ENCODE measurements at places on chromosomes 16 and 17.

GRCh38 chr17:39099663-39100286, 51.7 kb downstream of the PLXDC1 start:
- H3K4me1 ChIP-seq: no peaks in the 10 kb centered on the region
- peaks cover 21% of the 10 kb centered on the region for H3K27me3 ChIP-seq
- no peak overlapping the region for H3K4me3 ChIP-seq
- no peak for DNase-seq

DNA sequence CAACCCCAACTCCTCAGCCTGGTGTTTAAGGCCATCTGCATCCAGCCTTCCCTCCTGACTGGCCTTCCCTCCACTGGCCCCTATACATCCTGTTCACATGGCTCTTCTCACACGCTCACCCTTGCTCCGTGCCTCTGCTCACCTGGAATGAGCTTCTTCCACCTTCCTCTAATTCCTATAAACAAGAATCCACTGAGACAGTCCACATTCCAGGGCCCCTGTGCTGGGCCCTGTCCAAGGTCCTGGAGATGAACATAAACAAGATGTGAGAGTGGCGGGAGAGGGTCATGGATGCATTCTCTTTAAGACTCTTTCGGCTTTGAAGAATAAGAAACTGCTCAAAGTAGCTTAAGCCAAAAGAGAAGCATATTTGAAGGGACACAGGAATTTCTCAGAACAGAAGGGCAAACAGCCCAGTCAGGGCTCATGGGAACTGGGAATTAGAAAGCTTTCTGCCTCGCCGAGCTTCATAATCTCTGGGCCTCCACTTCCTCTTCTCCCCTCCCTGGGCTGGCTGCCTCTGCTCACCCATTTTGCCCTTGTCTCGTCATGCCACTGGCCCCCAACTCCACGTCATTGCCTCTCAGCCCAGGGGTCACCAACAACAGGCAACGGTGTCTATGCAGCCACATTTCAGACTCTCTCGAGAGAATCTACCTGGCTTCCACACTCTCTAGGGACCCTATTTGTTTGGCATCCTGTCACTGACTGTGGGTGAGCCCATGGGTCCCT, 13.5 kb downstream of the SPPL2C start:
- H3K4me1 ChIP-seq: no peaks in the 10 kb centered on the region
- no peak overlapping the region for H3K27ac ChIP-seq
- H3K27me3 ChIP-seq: peaks cover 79% of the 10 kb centered on the region
- H3K36me3 ChIP-seq: no peaks in the 10 kb centered on the region
- no peak overlapping the region for H3K4me3 ChIP-seq

- no peak overlapping the region for H3K27ac ChIP-seq
- H3K4me1 ChIP-seq: no peaks in the 10 kb centered on the region
- no peak for DNase-seq
- H3K36me3 ChIP-seq: no peaks in the 10 kb centered on the region
Observed at GRCh38 chr17:77677630-77678029, 280.9 kb upstream of the TNRC6C start.

GRCh38 chr17:50262001-50262794, 12.1 kb upstream of the TMEM92 start:
- H3K4me1 ChIP-seq: peaks cover 10% of the 10 kb centered on the region
- H3K36me3 ChIP-seq: no peaks in the 10 kb centered on the region
- no peak overlapping the region for H3K4me3 ChIP-seq
- H3K27ac ChIP-seq: no peak overlapping the region

DNA sequence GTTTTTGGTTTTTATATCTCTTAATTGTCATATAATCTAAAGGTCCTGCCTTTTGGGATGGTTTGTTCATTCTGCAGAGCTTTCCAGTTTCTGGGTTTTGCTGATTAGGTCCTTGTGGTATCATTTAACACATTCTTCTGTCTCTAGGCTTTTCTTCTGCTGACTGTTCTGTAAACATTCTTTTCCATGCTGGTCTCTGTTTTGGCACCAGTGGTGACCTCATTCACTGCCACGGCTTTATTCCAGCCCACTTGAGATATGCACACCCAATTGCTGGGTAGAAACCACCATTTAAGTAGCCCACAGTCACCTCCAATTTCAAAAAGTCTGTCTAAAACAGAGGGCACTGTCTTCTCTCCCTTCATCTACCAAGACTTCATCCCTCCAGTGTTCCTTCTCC, 31.1 kb upstream of the COX10 start:
- no peak overlapping the region for H3K27ac ChIP-seq
- no peak overlapping the region for H3K4me3 ChIP-seq
- no peaks in the 10 kb centered on the region for H3K4me1 ChIP-seq
- H3K36me3 ChIP-seq: no peaks in the 10 kb centered on the region
- no peaks in the 10 kb centered on the region for H3K27me3 ChIP-seq

DNA sequence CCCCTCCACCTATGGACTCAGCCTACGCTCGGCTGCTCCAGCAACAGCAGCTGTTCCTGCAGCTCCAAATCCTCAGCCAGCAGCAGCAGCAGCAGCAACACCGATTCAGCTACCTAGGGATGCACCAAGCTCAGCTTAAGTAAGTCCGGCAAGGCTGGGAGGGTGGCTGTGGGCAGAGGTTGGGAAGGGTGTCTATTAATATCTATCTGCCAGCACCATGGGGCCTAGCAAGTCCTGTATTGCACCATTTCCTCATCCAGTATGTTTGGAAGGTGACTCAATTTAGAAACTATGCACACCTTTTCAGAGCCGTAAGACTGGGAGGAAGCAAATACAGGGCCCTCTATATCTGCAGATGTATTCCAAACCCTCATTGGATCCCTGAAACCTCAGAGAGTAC, 45.0 kb upstream of the ARHGAP44 start:
- H3K4me1 ChIP-seq: no peaks in the 10 kb centered on the region
- peaks cover 21% of the 10 kb centered on the region for H3K27me3 ChIP-seq
- no peak overlapping the region for H3K4me3 ChIP-seq
- no peaks in the 10 kb centered on the region for H3K36me3 ChIP-seq
- DNase-seq: no peak
- no peak overlapping the region for H3K27ac ChIP-seq

DNA sequence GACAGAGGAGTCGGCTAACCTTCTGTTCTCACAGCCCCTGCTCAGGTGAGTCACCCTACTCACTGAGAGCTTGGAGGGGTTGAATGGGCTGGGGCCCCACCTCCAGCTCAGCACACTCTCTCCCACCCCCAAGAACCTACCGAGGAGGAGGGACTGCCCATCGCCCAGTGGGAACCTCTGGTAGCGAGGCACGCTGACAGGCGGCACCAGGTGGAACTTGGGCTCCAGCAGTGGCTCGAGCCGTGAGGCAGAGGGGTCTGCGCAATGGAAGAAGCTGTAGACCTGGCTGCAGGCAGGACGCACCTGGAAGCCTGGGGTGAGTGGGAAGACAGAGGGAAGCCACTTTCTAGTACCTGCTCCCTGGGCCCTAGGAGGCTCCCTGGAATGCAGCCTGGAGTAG, 28.3 kb downstream of the PIMREG start:
- peaks cover 32% of the 10 kb centered on the region for H3K4me1 ChIP-seq
- no peaks in the 10 kb centered on the region for H3K27me3 ChIP-seq
- H3K36me3 ChIP-seq: no peaks in the 10 kb centered on the region
- H3K4me3 ChIP-seq: no peak overlapping the region

- H3K4me3 ChIP-seq: no peak overlapping the region
- no peaks in the 10 kb centered on the region for H3K4me1 ChIP-seq
- H3K36me3 ChIP-seq: no peaks in the 10 kb centered on the region
- H3K27me3 ChIP-seq: no peaks in the 10 kb centered on the region
- no peak overlapping the region for H3K27ac ChIP-seq
- DNase-seq: no peak
Observed at GRCh38 chr16:84692451-84693214, 7.2 kb upstream of the USP10 start.

DNA sequence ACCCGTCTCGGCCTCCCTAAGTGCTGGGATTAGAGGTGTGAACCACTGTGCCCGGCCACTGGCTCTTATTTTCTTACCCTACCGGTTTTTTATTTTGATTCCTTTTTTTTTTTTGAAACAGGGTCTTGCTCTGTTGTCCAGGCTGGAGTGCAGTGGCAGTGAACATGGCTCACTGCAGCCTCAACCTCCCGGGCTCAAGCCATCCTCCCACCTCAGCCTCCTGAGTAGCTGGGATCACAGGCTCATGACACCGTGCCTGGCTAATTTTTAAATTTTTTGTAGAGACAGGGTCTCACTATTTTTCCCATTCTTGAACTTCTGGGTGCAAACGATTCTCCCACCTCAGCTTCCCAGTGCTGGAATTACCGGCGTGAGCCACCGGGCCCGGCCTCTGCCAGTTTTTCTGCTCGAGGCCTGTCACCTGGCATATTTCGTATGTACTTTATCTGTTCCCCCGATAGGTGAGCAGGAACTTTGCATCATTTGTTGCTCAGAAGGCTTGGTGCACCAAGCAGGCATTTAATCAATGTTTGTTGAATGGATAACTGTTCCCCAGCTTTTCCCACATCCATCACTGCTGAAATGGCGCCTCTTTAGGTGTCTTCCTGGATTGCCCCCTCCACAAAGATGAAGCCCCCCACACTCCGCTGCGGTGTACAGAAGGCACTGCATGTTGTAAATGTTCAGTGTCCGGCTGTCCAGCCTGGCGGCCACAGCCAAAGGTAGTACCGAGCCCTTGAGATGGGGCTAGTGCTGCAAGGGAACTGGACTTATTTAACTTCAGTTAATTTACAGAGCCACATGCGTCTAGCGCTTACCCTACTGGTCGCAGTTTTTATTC, 858 bp upstream of the TELO2 start:
- H3K36me3 ChIP-seq: no peaks in the 10 kb centered on the region
- peaks cover 18% of the 10 kb centered on the region for H3K4me1 ChIP-seq
- DNase-seq: no peak
- peak overlapping the region; percentile 98 for H3K4me3 ChIP-seq
- no peaks in the 10 kb centered on the region for H3K27me3 ChIP-seq

DNA sequence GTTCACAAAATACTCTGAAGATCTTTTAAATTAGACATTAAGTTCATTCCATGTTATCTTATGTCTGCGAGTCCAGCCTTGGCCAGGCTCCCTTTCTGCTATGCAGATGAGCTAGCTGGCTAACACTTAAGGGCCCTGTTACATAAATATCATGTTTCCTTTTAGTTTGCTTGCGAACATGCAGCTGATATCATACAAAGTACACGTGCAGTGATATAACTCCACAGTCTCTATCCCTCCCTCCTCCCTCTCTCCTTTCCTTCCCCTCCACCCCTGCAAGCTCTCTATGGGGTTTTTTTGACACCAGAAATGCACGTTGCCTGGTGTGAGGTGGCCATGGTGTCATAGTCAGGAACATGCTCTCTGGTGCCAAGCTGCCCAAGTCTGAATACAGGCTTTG, 46.1 kb downstream of the ARHGAP17 start:
- H3K36me3 ChIP-seq: peaks cover 11% of the 10 kb centered on the region
- no peak overlapping the region for H3K4me3 ChIP-seq
- no peak overlapping the region for H3K27ac ChIP-seq
- no peak for DNase-seq
- no peaks in the 10 kb centered on the region for H3K27me3 ChIP-seq
- H3K4me1 ChIP-seq: no peaks in the 10 kb centered on the region

- no peak for DNase-seq
- no peaks in the 10 kb centered on the region for H3K36me3 ChIP-seq
- no peaks in the 10 kb centered on the region for H3K4me1 ChIP-seq
- H3K27me3 ChIP-seq: no peaks in the 10 kb centered on the region
Observed at GRCh38 chr17:16818340-16818739, 128.3 kb downstream of the CCDC144A start.

DNA sequence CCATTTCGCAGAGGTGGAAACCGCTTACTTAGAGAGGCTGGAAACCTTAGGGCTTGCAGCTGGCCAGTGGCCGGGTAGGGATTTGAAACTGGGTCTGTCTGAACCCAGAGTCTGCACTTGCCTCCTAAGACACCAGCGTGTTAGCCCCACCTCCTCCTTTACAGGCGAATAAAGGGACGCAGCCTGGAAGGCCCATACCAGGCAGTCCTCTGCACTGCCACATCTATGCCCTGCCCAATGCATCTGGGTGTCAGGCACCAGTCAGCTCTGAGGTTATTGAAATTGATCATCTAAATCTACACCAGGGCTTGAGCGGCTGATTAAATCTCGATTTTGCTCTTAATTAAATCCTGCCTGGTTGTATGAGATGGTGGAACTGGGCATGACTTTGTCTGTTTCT, 19.9 kb upstream of the NAGS start:
- H3K4me3 ChIP-seq: no peak overlapping the region
- H3K27ac ChIP-seq: no peak overlapping the region

GRCh38 chr16:88331989-88332920, 50.5 kb upstream of the ZNF469 start:
- H3K36me3 ChIP-seq: no peaks in the 10 kb centered on the region
- no peaks in the 10 kb centered on the region for H3K27me3 ChIP-seq
- peak; percentile 98 for DNase-seq
- H3K4me1 ChIP-seq: peaks cover 32% of the 10 kb centered on the region
- H3K27ac ChIP-seq: peak overlapping the region; percentile 99

- no peaks in the 10 kb centered on the region for H3K4me1 ChIP-seq
- peak within 1 kb of the TSS; percentile 12 for H3K4me3 ChIP-seq
- peaks cover 55% of the 10 kb centered on the region for H3K27me3 ChIP-seq
- DNase-seq: no peak
- no peak within 1 kb of the TSS for H3K27ac ChIP-seq
Observed at GRCh38 chr16:30030841-30031413, at the start of gene TLCD3B. Gene TLCD3B (minus strand): TSS chr16:30031271. CDS start chr16:30030527, 744 bp downstream.

- DNase-seq: no peak
- no peaks in the 10 kb centered on the region for H3K36me3 ChIP-seq
- H3K4me1 ChIP-seq: peaks cover 4% of the 10 kb centered on the region
- no peak overlapping the region for H3K27ac ChIP-seq
- H3K4me3 ChIP-seq: no peak overlapping the region
Observed at GRCh38 chr16:82201351-82201750, 31.3 kb upstream of the MPHOSPH6 start.

GRCh38 chr16:28042811-28043210, 20.7 kb downstream of the GSG1L start:
- H3K36me3 ChIP-seq: no peaks in the 10 kb centered on the region
- no peak for DNase-seq
- H3K4me3 ChIP-seq: no peak overlapping the region
- H3K27me3 ChIP-seq: peaks cover 89% of the 10 kb centered on the region

- H3K27me3 ChIP-seq: no peaks in the 10 kb centered on the region
- no peak for DNase-seq
- H3K4me3 ChIP-seq: no peak overlapping the region
- no peak overlapping the region for H3K27ac ChIP-seq
- no peaks in the 10 kb centered on the region for H3K36me3 ChIP-seq
Observed at GRCh38 chr17:248337-249235, 67.1 kb upstream of the DOC2B start.

- no peaks in the 10 kb centered on the region for H3K4me1 ChIP-seq
- H3K27me3 ChIP-seq: peaks cover 17% of the 10 kb centered on the region
- no peak for DNase-seq
Observed at GRCh38 chr16:80457871-80458270, 82.9 kb upstream of the DYNLRB2 start.

GRCh38 chr17:9958586-9959281, 53.7 kb upstream of the RCVRN start:
- H3K36me3 ChIP-seq: no peaks in the 10 kb centered on the region
- no peak overlapping the region for H3K4me3 ChIP-seq
- H3K4me1 ChIP-seq: no peaks in the 10 kb centered on the region
- H3K27me3 ChIP-seq: peaks cover 95% of the 10 kb centered on the region

Data from PC-9 (cell line).